ENCODE measurements at places on chromosomes 2 and 18. TPM values are rescaled to one million over a fixed set of nuclear protein-coding genes. Genes with fewer than 3 reads are reported as not detected.
A peak's percentile ranks its signal among the peaks of the same experiment; 100 is the strongest.

GRCh38 chr2:162211732-162212131 is 31.5 kb downstream of the FAP start:
- DNase-seq = no peak

DNA sequence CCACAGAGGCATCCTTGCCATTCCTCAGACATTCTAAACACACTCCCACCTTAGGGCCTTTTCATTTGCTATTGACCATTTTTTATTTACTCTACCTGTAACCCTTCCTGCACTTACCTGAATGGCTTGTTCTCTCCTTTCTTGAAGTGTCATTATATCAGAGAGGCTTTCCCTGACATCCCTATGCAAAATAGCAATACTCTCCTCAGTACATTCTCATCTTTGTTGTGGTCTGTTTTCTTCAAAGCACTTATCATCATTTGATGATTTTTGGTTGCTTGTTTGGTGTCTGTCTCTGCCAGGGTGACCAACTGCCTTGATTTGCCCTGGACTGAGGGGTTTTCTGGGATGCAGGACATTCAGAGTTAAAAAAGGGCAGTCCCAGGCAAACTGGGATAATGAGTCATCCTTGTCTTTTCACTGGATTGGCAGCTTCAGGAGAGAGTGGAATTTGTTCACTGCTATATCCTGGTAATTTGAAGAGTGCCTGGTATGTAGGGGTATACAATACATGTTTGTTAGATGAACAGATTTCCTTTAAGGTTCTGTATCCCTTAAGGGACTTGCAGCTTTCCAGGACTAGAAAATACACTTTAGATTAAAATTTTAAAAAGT is 102.4 kb downstream of the BABAM2 start:
- peak; percentile 73 for DNase-seq

FAM98A gene
- total RNA-seq = 68.7 TPM

- DNase-seq = peak; percentile 95
Measured at GRCh38 chr18:48711651-48712486, 173.0 kb downstream of the CTIF start.

ERICH2 gene
- total RNA-seq = not detected

UBE2F gene
- total RNA-seq = 45.1 TPM

- no peak for DNase-seq
Measured at GRCh38 chr2:71702971-71703898, 249.9 kb downstream of the DYSF start.

DNA sequence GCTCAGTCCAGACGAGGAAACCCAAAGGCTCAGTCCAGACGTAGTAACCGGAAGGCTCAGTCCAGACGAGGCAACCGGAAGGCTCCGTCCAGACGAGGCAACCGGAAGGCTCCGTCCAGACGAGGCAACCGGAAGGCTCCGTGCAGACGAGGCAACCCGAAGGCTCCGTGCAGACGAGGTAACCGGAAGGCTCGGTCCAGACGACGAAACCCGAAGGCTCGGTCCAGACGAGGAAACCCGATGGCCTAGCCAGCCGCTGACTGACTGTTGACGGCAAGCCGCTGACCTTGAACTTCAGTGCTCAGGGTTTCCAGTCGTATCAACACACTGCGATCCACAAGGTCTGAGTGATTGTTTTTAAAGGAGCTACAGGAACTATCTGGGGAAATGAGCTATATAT is 150.7 kb upstream of the TPO start:
- no peak for DNase-seq

- DNase-seq = peak; percentile 62
Measured at GRCh38 chr18:13611142-13611600, 115.2 kb downstream of the FAM210A start.

NPAS2 gene
- 8.7 TPM for total RNA-seq

CCL20 gene
- 1.2 TPM for total RNA-seq

- no peak for DNase-seq
Measured at GRCh38 chr2:152497481-152498052, 162.6 kb downstream of the FMNL2 start.

PTPN18 gene
- 28.6 TPM for total RNA-seq

PSMA8 gene
- total RNA-seq = not detected

HAAO gene
- 0.72 TPM for total RNA-seq

DNA sequence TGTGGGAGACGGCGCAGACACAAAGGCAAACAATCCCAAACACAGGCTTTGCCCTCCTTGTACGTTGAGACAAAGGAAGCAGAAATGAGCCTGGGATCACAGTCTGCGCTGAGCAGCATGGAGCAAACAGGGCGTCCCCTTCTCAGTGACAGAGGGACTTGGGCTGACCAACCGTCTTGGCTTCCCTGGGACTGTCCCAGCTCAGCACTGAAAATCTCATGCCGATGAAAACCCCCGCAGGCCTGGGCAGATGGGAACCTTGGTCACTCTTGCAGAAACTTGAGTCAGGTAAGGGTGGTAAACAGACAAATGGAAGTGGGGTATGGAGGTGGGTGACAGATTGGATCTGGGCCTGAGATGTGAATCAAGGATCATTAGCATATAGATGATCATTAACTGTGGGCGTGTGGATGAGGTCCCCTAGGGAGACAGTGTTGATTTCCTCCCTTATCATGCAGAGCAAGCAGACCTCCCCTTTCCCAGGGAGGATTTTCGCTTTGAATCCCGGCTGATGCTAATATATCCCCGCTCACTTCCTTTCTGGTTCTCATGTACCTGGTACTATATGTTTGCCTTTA is 19.1 kb upstream of the SH3BP4 start:
- DNase-seq = no peak

- peak; percentile 88 for DNase-seq
Measured at GRCh38 chr18:3603421-3604234, 153.7 kb downstream of the TGIF1 start.

DNA sequence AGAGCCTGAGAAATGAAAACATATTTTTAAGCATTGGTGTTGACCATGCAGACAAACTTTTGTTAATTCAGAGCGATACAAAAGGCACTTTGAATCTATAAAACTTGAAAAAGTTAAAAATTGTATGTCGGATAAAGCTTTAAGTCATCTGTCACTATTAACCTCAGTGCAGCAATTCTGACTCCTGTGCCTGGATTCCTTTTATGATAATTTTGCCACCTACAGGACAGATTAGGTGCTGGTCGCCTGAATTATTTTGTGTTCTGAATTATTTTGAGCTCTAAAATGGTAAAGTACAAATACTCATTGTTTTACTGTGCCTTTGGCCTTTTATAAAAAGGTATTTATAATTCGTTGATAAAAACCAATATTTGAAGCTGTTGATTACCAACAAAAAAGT is 19.4 kb upstream of the RNF138 start:
- DNase-seq = no peak

- DNase-seq = peak; percentile 42
Measured at GRCh38 chr2:42787424-42787787, 5.0 kb downstream of the HAAO start.
